ENCODE measurements at places on chromosomes 2 and 18.

GRCh38 chr2:207256476-207257207 lies 90.9 kb upstream of the KLF7 start:
- no peak for DNase-seq

GRCh38 chr18:66193938-66194337 lies 410.0 kb downstream of the CDH19 start:
- DNase-seq: no peak

DNA sequence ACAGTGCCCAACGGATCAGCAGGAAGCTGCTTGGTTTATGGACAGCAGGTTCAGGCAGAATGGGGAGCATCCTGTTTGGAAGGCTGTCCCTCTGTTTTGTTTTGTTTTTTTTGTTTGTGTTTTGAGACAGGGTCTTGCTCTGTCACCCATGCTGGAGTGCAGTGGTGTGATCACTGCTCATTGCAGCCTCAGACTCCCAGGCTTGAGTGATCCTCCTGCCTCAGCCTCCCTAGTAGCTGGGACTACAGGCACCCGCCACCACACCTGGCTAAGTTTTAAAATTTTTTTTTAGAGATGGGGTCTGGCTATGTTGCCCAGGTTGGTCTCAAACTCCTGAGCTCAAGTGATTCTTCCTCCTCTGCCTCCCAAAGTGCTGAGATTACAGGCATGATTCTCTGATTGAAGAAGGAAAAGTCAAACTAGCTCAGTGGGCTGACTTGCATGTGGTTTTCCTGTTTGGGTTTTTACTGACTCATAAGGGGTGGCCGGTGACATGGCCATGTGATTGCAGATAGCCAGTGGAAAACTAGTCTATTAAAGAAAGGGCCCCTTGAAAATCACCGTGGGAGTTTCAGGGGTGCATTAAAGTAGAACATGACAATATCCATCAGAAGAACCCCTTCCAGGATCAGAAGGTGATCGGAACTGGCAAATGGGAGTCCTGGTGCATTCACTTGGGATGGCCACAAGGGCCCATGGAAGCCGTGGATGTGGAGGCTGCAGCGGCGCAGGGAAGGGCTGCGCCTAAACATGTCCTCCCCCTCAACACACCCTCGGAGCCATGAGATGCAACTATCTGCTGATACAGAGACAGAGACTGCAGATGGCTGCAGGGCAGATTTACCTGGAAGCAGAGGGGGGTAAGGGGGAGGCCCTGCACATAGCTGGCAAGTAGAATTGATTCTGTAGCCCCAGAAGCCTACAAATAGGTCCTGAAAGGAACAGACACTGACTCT lies 26.5 kb downstream of the AQP12B start:
- no peak for DNase-seq

DNA sequence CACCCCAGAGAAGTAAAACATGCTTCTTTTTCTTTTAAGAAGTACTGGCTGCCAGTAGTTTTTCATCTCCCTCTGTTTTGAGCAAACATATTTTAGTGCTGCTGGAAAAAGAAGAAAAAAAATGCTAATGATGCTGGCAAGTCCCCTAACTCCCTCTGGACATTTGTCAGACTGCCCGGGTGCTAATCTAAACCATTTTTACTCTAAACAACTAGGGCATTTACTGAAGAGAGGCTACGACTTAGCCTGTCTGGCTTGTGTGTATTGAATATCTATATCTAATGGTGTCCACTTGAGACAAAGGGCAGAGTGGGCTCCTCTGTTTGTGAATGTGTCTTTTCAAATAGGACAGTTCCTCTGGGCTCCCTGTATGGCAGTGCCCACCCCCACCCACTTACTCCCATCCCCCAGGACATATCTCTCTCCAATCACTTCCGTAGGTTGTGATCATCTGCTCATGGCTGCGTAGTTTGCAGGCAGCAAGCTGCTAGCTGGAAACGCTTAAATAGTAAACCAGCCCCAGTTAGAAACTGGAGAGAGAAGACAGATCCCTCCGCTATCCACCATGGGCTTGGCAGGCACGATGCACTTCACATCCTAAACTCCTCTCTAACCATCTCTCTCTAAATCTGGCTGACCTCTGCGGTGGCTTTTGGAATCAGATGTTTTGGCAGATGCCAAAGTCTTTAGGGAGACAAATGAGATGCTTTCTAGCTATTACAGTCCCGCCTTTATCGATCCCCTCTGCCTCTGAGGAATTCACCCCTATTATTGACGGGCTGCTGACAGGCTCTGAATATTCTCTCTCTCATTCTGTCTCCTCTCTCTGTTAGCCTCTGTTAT lies 58.3 kb downstream of the DOCK10 start:
- DNase-seq: no peak

- DNase-seq: no peak
These were observed 356.3 kb upstream of the CDH20 start for GRCh38 chr18:60976976-60977375.

GRCh38 chr18:52190631-52191030 lies 149.4 kb upstream of the DCC start:
- DNase-seq: no peak

GRCh38 chr2:98824256-98825019 lies 93.5 kb upstream of the MGAT4A start:
- no peak for DNase-seq

DNA sequence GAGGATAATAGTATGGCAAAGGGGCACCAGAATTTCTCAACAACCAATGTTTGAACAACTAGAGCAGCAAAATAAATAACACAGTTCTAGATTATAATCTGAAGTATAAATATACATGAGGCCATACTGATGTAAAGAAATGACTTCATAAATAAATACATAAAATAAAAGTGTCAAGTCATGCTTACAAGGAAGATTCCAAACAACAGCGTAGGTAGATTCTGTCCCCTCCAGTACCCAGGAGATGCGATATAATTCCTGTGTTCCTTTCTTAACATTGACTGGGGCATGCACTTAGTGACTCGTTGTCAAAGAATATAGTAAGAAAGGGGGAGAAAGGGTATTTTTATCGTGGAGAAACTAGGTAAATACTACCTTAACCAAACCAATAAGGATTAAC lies 355.1 kb downstream of the DPP10 start:
- DNase-seq: no peak

DNA sequence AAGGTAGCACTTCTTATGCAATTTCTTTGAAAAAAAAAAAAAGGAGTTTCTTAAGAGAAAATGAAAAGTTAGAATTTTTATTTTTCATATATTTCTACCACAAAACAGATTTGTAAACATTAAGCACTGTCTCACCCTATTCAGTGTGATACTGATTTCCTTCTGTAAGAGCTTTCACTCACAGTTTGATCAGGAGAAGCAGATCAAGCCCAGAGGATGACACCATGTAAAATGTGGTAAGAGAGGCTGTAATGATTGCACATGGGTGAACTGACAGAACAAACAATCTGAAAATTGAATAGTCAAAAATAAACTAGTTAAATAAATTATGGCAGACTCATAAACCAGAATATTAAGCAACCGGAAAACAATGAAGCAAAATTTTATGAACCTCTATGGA lies 54.5 kb downstream of the MEMO1 start:
- DNase-seq: no peak

- no peak for DNase-seq
These were observed 26.1 kb downstream of the CDC42EP3 start for GRCh38 chr2:37645362-37645761.

DNA sequence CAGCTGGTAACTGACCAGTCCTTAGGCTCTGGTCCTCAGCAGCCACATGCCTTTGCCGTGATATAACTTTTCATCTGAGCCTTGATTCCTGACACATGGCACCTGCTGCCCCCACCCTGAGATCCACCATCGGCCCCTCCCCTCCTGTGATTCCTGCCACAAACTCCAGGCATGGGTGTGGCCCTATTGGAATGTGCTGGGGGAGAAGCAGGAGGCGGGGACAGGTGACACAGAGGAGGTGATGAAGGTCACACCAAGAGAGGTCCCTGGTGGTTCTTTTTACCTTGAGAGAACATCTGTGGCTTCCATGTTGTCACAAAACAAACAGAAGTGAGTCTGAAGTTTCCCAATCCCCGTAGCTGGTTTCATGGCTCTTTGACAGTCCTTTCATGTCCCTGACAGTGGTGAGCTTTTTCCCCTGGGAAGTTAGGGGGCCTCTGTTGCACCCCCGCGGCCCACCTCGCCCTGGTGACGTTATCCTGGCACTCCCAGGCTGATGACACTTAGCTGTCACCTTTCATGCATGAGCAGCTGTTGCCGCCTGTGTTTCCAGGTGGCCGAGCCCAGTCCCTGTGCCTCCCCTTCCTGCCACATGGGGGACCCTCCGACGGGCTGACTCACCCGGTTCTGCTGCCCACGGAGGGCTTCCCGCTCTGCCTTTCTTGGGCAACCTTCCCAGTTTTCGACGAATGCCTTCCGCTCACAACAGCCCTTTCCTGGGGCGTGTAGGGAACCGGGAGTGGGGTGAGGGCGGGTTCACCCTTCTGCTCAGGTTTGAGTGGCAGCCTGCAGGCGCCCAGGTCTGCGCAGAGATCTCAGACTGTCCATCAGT lies 66.3 kb upstream of the GLI2 start:
- DNase-seq: peak; percentile 57

- no peak for DNase-seq
These were observed 25.0 kb downstream of the FAM171B start for GRCh38 chr2:186718903-186719302.

- no peak for DNase-seq
These were observed 136.3 kb downstream of the TMEM17 start for GRCh38 chr2:62369541-62370202.

- no peak for DNase-seq
These were observed 23.6 kb downstream of the COX7A2L start for GRCh38 chr2:42337356-42337820.

DNA sequence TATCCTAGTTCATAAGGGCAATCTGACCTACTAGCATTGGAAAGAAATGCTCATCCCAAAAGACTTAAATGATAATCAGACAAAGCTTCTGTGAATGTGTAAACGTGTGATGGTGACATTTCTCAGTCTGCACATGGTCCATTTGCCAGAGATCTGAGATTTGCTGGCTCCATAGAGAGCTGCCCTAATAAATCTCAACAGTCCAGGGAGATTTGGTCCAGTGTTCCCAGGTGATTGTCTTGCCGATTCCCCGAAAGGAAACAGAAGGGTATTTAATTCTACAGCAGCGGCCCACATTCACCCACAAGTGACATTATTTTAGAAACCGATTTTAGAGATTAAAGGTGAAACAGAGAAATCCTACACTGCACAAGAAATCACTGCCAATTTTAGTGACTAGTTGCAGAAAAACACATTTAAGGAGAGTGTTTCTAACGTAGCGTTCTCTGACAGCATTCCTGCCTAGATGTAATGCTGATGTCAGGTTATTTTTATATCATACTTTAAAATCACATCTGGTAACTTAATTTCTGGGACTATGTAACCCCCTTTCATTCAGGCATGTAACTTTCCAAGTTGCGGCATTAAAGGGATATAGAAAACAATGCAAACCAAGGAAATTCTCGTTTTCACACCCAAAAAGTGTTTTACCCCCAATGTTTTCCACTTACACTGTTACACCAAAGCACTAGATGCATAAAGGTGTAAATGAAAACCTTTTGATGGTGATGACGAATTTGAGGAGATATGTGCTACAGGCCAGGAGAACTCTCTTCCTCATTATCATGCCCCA lies 231.9 kb upstream of the FN1 start:
- no peak for DNase-seq

DNA sequence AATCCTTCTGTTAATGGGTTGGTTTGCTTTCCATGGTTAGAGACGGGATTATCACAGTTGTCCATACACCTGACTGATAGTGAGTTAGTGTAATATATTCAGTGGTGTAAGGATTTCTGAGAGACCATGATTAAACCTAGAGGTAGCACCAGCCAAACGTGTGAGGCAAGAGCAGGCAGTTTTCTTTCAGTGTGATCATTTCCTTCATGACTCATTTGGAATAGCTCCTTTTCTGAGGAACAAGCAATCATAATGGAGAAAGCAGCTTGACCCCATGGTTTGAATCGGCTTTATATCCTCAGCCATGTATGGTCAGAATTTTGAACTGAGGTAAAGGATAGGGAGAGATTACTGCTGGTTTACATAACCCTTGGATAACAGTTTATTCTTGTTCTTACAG lies 2.9 kb downstream of the MXD1 start:
- DNase-seq: no peak

DNA sequence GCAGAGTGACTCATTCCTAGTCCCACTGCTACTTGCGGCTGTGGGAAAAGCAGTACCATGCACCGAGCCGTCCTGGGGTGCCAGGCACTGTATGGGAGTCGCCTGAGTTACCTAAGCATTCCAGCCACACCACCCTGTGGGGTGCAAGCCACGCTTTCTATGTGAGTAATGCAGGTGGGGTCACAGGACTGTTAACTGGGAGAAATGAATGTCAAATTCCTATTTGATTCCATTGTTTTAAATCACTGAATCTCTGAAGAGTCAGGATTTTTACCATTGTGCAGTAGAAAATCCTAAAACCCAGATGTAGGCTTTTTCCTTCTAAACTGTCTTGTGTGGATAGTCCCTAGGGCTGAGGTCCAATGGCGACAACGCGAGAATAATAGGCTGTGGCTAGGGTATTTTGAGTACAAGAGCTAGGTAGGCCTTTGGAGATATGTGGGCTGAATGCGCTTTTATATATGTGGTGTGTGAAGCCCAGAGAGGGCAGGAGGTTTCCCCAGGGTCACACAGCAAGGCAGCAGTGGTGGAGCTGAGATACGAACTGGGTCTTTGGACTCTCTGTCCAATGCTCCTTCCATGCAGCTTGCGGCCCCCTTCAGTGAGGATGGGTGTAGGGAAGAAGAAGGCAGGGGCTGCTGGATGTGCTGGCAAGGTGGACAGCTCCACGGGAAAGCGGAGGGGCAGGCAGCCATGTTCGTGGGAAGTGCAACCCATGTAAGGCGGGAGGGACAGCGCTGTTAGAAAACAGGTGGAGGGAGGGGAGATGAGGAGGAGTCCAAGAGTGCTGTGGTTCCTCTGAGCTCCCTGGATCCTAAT lies 83.2 kb downstream of the DDX1 start:
- no peak for DNase-seq

DNA sequence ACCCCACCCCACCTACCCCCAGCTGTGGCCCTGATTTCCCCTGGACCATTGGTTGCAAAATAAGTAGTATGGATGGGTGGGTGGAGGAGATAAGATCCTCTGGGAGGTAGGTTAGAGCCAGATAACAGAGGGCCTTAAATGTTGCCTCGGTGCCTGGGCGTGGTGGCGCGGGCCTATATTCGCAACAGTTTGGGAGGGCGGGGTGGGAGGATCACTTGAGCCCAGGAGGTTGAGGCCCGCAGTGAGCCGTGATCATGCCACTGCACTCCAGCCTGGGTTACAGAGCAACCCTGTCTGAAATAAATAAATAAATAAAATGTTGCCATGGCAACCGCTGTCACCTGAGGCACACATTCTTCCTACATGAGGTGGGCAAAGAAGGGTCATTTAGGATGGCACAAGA lies 103.3 kb upstream of the GATA6 start:
- no peak for DNase-seq

All from upper lobe of left lung (tissue), 6 donors.